ENCODE measurements at places on chromosomes 1 and 21.
A peak's percentile ranks its signal among the peaks of the same experiment; 100 is the strongest.

DNA sequence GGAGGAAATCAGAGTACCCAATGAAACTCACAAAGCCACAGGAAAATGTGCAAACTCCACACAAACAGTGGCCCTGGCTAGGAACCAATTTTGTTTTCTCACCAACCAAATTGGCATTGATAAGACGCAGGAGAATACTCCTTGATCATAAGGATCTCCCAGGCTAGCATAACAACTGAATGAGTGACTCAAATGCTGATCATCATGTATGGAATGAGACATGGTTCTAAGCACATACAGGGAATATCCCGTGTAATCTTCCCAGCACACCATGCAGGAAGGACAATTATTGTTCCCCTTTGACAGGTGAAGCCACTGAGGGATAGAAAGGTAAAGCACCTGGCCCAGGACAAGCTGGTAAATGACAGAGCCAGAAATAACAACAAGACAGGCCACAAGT is 180.0 kb upstream of the DUSP10 start:
- DNase-seq: no peak

GRCh38 chr1:175186433-175187160 is 6.0 kb downstream of the KIAA0040 start:
- no peak for DNase-seq

DNA sequence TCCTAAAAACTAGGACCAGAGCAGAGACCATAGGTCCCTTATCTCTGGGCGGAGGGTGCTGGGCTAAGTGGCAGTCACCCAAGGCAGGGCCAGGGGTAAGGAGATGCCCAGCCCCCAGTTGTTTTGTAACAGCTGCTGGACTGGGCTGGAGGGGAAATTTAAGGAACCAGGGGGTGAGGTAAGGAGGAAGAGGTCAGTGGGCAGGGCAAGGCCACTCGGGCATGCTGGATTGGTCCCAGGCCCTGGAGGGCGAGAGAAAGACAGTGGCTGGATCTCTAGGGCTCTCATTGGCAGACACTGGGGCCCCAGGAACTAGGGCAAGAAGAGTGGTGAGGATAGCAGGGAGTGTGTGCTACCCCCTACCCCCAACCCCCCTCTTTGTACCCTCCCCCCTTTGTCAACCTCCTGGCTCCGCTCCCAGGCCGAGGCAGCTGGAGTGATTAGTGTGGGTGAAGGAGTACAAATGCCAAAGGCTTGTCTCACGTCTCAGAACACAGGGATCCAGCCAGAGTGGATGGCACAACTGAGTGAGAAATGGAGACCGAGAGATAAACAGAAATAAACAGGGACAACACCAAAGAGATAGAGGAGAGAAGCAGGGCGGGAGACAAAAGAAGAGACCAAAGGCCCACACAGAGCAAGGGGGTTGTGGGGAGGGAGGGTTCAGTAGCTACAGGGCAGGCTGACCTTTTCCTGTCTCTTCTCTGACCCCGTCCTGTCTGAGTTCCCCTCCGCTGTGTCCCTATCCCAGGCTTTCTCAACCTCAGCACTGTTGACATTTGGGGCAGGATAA is 20.5 kb upstream of the THRAP3 start:
- no peak for DNase-seq

DNA sequence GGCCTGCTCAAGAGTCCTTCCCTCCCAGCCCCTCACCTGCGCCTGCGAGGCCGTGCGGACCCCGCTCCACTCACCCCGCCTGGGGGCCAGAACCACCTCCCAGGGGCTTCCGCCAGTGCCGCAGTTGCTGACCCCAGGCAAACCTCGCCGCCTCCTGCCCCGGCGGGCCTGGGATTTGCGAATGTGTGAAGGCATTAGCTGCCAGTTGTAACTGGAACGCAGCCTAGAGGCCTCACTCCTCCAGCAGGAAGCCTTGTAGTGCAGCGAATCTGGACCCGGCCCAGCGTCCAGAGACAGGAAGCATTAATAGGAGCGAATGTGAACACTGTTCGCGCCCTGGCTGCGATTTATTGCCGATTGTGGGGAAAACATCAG is 140.9 kb upstream of the ARHGEF16 start:
- DNase-seq: no peak

- DNase-seq: no peak
Observed at GRCh38 chr1:167658574-167659328, 28.7 kb downstream of the RCSD1 start.

GRCh38 chr1:201069636-201070035 is 42.6 kb downstream of the CACNA1S start:
- no peak for DNase-seq

DNA sequence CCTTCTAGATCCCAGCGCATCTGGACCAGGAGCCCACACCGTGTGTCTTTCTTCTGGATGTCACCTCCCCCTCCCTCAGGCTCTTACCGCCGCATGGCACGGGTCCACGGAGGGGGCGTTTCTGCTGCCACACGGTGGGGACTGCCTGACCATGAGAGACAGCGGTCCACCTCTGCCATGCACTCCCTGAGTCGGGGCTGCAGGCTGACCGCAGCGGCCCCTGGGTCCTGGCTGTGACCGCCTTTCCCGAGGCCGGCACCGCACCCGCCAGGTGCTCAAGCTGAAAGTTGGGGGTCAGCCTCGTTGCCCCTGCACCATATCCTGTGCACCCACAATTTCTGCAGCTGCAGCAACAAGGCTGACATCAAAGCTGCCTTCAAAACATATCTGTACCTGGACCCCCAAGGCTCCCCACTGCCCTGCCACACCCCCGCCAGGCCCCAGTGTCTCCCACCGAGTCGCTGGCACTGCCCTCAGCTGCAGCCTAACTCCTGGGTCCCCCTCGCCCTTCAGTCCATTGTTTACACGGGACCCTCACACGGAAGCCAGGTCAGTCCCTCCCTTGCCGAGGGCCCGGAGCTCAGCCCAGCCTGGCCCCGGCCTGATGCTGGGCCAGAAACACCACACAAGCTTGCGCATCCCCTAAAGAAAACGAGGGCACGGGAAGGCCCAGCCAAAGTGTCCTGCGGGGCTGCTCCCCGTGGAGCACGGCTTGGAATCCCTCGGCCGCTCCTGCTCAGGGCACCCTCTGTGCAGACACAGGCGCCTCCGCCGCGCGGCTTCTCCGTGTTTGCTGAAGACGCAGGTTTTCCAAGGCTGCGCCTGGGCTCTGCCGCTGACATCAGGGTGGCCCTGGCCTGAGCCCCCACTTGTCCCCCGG is 51.9 kb downstream of the MORN1 start:
- DNase-seq: no peak

GRCh38 chr1:87805666-87806378 is 477.1 kb downstream of the LMO4 start:
- peak; percentile 76 for DNase-seq

GRCh38 chr21:34649400-34649799 is 19.4 kb upstream of the CLIC6 start:
- DNase-seq: no peak

GRCh38 chr1:34918386-34918976 is 11.0 kb downstream of the DLGAP3 start:
- DNase-seq: no peak

GRCh38 chr1:81662913-81663526 is 137.7 kb upstream of the ADGRL2 start:
- no peak for DNase-seq

DNA sequence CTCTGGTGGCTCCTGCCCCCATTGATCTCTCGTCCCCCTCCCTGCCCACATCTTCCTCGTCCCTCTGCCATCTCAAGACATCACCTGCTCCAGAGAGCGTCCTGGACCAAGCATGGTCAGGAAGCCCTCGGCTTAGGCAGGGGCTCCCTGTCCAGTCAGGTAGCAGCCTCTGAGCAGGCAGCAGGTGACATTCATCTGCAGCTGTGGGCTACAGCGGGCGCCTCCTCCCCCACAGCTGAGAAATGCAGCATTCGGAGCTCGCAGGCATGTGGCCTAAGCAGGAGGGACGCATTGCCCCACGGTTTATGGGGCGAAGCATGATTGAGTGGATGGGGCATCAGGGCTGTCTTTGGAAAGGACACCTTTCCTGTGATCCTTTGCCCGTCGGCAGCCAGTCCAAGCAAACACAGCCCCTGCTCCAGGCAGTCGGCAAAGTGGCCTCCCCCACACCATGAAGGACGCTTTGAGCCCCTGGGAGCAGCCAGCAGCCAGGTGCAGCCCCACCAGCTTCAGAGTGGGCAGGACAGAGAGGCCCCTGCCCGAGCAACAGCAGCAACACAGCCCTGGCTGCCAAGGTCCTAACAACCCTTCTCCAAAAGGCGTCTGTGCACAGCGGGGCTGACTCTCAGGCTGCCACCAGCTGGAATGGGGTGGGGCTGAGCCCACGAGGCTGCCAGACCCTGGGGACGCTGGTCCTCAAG is 234.1 kb upstream of the VAMP3 start:
- no peak for DNase-seq

DNA sequence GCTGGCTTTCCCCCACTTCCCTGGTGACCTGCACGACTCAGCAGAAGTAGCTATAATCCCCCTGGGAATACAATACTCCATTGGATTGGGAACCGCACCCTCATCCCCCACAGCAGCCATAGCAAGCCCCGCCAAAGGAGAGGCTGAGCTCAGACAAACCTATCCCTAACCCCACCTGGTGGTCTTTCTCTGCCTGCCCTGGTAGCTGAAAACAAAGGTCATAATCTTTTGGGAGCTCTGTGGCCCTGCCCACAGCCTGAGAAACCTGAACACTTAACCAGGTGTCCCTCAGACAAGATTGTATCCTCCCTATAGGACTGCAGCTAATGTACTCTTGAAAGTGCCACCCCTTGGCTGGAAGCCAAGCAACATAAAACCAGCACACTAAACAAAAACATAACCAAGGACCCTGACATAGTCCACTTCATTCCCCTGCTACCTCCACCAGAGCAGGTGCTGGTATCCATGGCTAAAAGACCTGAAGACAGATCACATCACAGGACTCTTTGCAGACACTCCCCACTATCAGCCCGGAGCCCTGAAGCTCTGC is 71.6 kb upstream of the RUNX1 start:
- no peak for DNase-seq

GRCh38 chr1:96039910-96040309 is 681.7 kb upstream of the PTBP2 start:
- no peak for DNase-seq

- no peak for DNase-seq
Observed at GRCh38 chr1:90778486-90778885, 61.4 kb upstream of the BARHL2 start.

DNA sequence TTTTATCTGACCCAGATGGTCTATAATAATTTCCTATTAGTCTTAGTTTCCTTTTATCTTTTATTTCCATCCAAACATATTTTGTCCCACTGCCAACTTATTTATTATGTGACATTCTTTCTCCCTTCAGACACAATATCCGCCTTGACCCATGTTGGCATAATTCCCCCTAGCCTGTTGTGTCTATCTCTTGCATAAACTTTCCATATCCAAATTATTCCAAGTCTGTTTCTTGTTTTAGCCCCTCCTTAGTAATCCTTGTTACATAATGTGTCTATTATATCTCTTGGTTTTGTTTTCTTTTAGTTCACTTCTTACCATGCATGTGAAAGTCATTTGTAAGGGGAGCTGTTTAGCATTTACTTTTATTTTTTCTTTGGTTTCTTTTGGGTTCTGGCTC is 81.6 kb upstream of the CACHD1 start:
- no peak for DNase-seq

DNA sequence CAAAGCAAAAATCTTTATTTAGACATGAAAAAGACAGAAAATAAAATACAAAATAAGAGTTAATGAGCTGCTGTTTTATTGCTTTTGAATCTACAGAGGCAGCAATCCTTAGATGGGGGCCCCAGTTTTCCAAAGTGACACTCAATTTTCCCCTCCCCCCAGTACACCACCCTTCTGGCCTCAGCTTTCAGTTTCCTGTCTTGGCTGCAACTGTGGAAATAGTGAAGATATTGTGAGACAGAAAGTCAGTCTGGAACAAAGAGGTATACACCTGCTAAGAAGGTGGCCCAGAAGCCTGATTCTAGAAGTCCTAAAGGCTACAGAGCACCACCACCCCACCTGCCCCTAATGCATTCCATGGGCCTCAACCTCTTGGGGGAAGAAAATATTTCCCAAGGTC is 1.1 kb upstream of the MTMR11 start:
- DNase-seq: no peak

DNA sequence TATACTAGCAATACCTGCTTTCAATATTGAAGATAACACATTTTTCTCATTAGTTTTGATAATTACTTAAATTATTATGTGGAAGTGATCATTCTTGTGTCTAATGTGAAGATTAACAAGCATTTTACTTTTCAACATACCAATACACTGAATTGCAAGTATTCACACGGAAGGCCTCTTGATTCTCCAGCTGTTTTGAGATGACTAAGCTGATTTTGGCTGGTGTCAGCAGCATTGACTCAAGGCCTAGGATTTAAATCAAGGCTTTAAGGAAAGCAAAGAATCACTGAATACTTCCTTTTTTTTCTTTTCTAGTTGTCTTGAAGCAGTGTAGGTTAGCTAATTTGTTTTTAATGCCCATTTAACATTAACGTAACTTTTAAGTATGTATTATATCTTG is 373.7 kb downstream of the SRGAP2C start:
- no peak for DNase-seq

GRCh38 chr1:8641377-8641997 is 176.0 kb downstream of the RERE start:
- DNase-seq: no peak

- no peak for DNase-seq
Observed at GRCh38 chr1:30662291-30662840, 61.0 kb downstream of the MATN1 start.

DNA sequence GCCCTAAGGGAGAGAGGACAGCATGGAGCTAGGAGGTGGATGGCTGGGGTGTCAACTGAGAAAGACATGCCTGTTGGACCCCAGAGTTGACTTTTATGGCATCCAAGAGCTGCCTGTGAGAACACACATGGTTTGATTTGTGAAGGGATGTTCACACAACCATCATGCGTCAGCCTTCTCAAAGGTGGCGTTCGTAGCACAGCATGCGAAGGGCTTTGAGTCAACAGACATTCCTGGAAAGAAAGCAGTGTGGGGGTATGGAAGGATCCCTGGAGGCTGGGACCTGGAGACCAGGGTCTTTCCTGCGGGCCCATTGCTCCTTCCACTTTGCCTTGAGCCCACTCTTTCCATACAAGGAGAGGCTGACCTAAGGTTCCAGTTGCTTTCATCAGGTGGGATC is 6.4 kb upstream of the WNT3A start:
- DNase-seq: no peak

DNA sequence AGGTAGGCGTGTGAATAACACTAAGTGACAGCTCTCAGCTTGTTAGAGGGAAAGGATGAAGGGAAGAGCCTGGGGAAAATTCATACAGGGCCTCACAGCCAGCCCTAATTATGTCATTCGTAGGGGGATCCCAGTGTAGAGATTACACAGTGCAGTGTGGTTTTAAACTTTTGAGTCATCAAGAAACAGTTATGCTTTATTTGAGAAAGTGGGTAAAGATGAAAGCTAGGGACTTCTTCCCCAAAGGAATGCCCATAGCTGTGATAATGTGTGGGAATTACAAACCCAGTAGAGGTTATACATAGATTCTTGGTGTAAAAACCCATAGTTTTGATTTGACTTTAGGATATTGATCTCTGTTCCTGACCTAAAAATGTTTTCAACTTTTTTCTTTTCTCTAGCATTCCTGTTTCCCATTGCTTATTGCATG is 1.9 kb downstream of the TTF2 start:
- no peak for DNase-seq

Data from Caco-2 (cell line).